CD8-positive, alpha-beta T cell (primary cell): ENCODE measurements at places on chromosomes 11 and 22. TPM values are rescaled to one million over a fixed set of nuclear protein-coding genes. Genes with fewer than 3 reads are reported as not detected.

NAALADL1 gene
- total RNA-seq, result 5.4 TPM

OLFML1 gene
- not detected for total RNA-seq

OR5P2 gene
- not detected for total RNA-seq

NCAM1 gene
- total RNA-seq, result 0.47 TPM

GRAP2 gene
- total RNA-seq, result 105 TPM

TRMT112 gene
- 98.1 TPM for total RNA-seq

HPS4 gene
- total RNA-seq, result 67.0 TPM

PACSIN3 gene
- not detected for total RNA-seq

RAG1 gene
- total RNA-seq, result not detected

PIH1D2 gene
- total RNA-seq, result not detected

TRPC6 gene
- not detected for total RNA-seq

GAL gene
- not detected for total RNA-seq

SCGB1A1 gene
- not detected for total RNA-seq

GLYAT gene
- total RNA-seq, result not detected

GCAT gene
- 1.6 TPM for total RNA-seq

TEX54 gene
- total RNA-seq, result not detected

TUBA8 gene
- total RNA-seq, result 1.4 TPM
